ENCODE measurements at places on chromosomes 11 and 22.

DNA sequence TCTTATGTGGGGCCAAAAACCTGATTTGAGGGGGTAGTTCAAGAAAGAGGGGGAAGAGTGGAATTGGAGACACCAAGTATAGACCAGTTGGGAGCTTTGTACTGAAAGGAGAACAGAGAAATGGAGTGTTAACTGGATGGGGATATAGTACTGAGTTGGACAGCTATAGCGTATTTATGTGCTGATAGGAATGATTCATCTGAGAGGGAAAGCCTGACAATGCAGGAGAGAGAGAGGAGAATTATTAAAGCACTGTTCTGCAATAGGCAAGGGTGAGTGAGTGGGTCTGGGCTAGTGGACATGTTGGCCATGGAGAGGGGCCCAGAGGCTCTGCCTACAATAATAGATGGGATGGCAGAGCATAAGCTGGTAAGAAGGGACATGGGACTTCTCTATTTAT is 52.9 kb upstream of the PITPNB start:
- no peak for DNase-seq

- DNase-seq: no peak
Measured at GRCh38 chr11:130645164-130645842, 196.9 kb downstream of the ADAMTS15 start.

GRCh38 chr22:43726322-43726721 is 85.8 kb downstream of the EFCAB6 start:
- DNase-seq: peak; percentile 8

GRCh38 chr22:47067321-47067890 is 305.0 kb downstream of the TBC1D22A start:
- DNase-seq: no peak

GRCh38 chr22:21972293-21972779 is 10.3 kb downstream of the TOP3B start:
- DNase-seq: no peak

- no peak for DNase-seq
Measured at GRCh38 chr22:20141186-20142077, 9.4 kb downstream of the CCDC188 start.

DNA sequence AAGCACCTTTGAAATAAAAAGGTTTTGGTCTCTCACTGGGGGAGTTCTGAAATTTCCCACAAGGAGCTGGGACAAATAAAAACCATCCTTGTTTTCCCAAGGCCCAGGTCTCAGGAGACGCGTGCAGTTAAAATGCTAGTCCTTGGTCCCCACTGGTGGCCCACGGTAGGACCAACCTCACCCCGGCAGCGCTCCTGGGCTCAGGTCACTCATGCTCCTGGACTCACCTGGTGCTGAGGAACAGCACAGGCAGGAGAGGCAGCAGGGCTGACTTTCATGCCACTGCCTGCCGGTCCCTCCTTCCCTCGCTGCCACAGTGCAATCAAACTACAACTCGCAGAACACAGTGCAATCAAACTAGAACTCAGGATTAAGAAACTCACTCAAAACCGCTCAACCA is 356.8 kb upstream of the CCDC179 start:
- DNase-seq: no peak

- no peak for DNase-seq
Measured at GRCh38 chr11:3014057-3014938, 22.2 kb upstream of the NAP1L4 start.

- no peak for DNase-seq
Measured at GRCh38 chr22:45631841-45632238, 39.8 kb upstream of the ATXN10 start.

- DNase-seq: no peak
Measured at GRCh38 chr11:95608093-95608492, 181.5 kb downstream of the FAM76B start.

- no peak for DNase-seq
Measured at GRCh38 chr11:8008212-8008611, 21.1 kb downstream of the EIF3F start.

DNA sequence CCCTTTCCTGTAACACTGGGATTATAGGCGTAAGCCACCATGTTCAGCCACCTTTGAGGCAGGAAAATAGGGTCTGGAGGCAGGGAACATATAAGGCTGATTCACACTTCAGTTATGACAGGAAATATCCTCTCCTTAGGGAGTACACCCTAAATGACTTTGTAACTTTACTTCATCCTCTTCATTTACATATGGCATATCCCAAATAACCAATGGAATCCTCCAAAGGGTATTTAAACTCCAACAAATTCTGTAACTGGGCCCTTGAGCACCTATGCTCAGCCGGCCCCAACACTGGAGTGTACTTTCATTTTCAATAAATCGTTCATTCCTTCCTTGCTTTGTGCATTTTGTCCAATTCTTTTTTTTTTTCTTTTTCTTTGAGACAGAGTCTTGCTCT is 1.6 kb upstream of the KAT5 start:
- no peak for DNase-seq
